ENCODE measurements at places on chromosomes 4 and X.

DNA sequence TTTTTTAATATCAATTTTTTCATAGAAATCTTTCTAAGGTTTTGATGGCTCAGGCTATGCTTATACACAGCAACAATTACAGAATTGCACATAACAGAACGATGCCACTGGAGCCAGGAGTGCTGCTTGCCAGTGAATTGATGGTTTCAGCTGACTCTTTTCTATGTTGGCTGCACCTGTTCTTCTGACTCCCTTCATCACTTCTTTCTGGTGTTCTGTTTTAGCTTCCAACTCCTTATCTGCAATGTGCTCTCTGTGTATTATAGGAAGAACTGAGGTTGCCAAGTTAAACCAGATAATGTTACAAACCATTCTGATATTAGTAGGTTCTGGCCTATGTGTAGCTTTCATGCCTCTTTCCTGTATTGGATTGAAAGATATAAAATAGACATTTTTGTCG, 11.6 kb upstream of the VEGFD start:
- no peak for DNase-seq

GRCh38 chr4:16707874-16708273, 190.6 kb downstream of the LDB2 start:
- DNase-seq = no peak

- DNase-seq = no peak
Measured at GRCh38 chrX:802846-803245, 172.3 kb downstream of the SHOX start.

DNA sequence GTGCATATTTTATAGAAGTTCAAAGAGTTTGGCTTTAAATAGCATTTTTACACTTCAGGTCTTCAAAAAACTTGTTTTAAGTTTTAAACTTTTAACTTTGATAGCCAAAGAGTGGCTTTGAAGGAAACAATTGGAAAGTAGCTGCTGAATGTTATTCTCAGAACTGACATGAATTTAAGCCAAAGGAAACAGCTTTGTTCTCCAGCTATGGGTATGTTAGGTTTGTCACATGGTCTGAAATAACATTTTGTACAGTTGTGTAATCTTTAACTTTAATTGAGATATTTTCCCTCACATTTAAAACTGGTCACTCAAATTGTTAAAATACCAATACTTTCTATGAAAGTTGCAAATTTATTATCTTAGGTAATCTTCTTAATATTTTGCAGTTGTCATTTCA, 564.7 kb downstream of the IL15 start:
- no peak for DNase-seq

DNA sequence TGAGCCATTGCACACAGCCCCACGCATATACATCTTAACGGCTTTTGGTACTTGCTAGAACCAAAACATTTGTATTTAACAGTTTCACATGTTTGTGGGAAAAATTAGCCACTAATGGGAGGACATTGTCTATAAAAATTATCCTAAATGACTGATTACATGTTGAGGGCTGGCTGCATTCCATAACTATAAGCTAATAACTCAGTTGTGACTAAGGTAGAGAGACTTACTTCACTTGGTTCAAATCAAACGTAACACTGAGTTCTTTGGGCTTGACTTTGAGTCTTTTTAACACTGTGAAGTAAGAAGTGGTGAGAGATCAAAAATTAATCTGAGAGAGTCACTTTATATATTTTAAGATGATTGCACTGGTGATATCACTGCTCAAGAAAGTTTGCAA, 47.9 kb upstream of the PGRMC2 start:
- DNase-seq = no peak

GRCh38 chr4:42570221-42570620, 86.7 kb downstream of the ATP8A1 start:
- DNase-seq = no peak
